ENCODE measurements at places on chromosomes 1 and 21.

DNA sequence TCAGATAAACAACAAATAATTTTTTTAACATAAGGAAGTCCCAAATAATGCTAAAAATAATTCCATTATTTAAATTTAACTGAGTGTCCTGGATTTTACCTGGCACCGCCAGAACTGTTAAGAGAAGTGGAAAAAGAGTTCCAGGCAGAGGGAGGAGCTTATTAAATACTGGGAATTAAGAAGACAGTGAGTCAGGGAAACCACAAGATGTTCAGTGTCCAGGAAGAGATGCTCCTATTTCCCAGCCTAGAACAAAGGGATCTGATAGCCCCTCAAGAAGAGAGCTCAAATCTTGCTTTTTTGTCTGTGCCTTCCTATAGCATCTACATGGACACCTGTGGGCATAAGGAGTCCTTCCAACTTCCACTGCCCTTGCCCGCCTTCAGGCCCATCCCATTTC is 85.9 kb downstream of the PGM1 start:
- H3K36me3 ChIP-seq = no peaks in the 10 kb centered on the region
- no peak for DNase-seq
- no peak overlapping the region for H3K4me3 ChIP-seq

DNA sequence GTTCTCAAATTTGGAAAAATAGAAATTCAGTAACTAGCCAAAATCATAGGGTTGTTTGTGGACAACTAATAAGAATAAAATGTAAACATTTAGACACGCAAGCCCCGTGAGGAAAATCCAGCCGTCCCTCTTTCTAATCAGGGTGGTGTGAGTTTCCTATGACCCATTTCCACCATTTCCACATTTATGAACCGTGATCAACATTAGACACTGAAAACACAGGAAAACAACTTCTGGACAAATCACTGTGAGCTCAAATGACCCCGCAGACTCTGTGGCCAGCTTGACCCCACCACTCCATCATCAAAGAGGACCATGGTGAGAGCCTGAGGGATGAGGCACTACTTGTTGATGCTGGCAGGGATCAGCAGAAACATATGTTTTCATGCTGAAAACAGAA is 101.0 kb downstream of the SIM2 start:
- H3K36me3 ChIP-seq = no peaks in the 10 kb centered on the region
- no peaks in the 10 kb centered on the region for H3K27me3 ChIP-seq
- no peak for DNase-seq
- H3K27ac ChIP-seq = no peak overlapping the region

GRCh38 chr1:183105449-183105848 is 80.6 kb upstream of the LAMC2 start:
- peaks cover 2% of the 10 kb centered on the region for H3K4me1 ChIP-seq
- no peak for DNase-seq
- H3K27me3 ChIP-seq = no peaks in the 10 kb centered on the region
- no peak overlapping the region for H3K4me3 ChIP-seq

- no peak overlapping the region for H3K4me3 ChIP-seq
- no peak overlapping the region for H3K27ac ChIP-seq
- H3K4me1 ChIP-seq = peaks cover 3% of the 10 kb centered on the region
- no peak for DNase-seq
- peaks cover 2% of the 10 kb centered on the region for H3K27me3 ChIP-seq
Measured at GRCh38 chr1:232474826-232475225, 155.1 kb downstream of the SIPA1L2 start.

- H3K4me1 ChIP-seq = peaks cover 9% of the 10 kb centered on the region
- no peak for DNase-seq
- peaks cover 47% of the 10 kb centered on the region for H3K27me3 ChIP-seq
- no peaks in the 10 kb centered on the region for H3K36me3 ChIP-seq
- H3K4me3 ChIP-seq = peak overlapping the region; percentile 9
Measured at GRCh38 chr1:229431284-229432115, 2.4 kb downstream of the ACTA1 start.

DNA sequence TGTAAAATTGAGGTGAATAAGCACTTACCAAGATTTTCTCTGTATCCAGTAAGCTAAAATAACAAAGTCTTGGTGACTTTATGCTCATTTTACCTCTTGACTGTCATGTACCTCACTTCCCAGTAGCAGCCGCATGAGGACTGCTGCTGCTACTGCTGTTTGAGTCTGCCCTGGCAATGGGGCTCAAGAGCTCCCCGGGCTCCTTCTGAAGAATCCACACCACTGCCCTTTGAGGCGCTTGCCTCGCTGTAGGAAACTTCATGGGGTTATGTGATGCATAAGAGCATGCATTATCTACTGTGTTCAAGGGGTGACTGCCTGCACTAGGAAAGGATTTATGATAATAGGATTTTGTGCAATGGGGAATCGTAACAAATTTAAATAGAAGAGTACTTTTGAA is 113.5 kb downstream of the NTNG1 start:
- H3K4me1 ChIP-seq = peaks cover 3% of the 10 kb centered on the region
- no peaks in the 10 kb centered on the region for H3K36me3 ChIP-seq
- H3K27ac ChIP-seq = no peak overlapping the region
- DNase-seq = no peak
- H3K4me3 ChIP-seq = no peak overlapping the region

- H3K36me3 ChIP-seq = no peaks in the 10 kb centered on the region
- H3K4me1 ChIP-seq = peaks cover 7% of the 10 kb centered on the region
- H3K4me3 ChIP-seq = no peak overlapping the region
- no peak for DNase-seq
- H3K27ac ChIP-seq = no peak overlapping the region
Measured at GRCh38 chr1:1914101-1914970, 724 bp upstream of the CALML6 start.

- H3K4me1 ChIP-seq = peaks cover 4% of the 10 kb centered on the region
- no peaks in the 10 kb centered on the region for H3K27me3 ChIP-seq
- DNase-seq = no peak
Measured at GRCh38 chr1:230611878-230612235, 30.4 kb upstream of the COG2 start.

DNA sequence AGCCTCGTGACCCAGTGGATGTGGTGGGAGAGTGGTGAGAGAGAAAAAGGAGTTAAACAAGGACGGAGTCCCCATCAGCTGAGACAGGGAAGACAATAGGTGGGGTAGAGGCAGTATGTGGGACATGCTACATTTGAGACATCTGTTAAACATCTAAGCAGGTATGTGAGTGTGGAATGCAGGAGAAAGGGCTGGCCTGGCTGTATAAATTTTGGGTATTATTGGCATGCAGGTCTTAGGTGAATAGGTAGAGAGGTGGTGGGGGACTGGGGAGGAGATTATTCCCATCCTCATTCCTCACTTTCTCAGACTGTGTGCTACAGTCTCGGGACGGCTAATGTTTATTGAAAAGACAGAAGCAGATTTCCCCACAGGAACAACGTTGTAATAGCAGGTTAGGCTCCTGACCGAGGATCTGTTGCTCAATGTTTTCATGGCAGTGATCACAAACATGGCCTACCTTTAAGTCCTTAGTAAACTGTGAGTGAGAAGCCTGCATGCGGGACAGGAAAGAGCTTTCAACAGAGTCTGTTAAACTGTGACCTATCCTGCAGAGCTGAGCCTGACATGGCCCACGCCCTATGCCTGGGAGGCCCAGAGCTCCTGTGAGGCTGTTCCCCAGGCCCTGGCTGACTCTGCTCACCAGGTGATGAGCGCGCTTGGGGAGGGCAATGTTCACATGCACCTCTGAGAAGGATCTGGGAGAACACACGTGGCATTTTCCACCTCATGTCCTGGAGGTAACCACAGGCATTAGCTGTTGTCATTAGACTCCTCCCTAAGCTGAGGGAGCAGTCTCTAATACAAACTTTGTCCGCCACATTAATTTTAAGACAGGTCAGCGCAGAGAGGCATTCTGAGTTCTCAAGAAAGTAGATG is 16.5 kb downstream of the VSIG8 start:
- no peak for DNase-seq
- no peaks in the 10 kb centered on the region for H3K36me3 ChIP-seq
- no peaks in the 10 kb centered on the region for H3K27me3 ChIP-seq
- no peak overlapping the region for H3K27ac ChIP-seq

DNA sequence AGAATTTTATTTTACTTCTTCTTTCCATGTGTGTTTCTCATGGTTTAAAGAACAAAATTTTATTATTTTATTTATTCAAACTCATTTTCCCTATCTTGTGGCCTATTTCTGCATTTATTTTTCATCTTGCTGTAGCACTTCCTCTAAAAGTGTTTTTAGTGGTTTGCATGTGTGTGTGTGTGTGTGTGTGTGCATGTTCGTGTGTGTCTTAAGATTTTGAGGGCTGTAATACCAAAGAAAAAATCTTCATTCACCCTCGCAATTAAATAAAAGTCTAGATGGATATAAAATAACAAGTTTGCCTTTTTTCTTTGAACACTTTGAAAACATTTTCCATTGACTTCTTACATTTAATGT is 24.6 kb upstream of the FCRL3 start:
- no peaks in the 10 kb centered on the region for H3K36me3 ChIP-seq
- H3K4me3 ChIP-seq = no peak overlapping the region
- no peak for DNase-seq
- no peaks in the 10 kb centered on the region for H3K27me3 ChIP-seq
- no peaks in the 10 kb centered on the region for H3K4me1 ChIP-seq

DNA sequence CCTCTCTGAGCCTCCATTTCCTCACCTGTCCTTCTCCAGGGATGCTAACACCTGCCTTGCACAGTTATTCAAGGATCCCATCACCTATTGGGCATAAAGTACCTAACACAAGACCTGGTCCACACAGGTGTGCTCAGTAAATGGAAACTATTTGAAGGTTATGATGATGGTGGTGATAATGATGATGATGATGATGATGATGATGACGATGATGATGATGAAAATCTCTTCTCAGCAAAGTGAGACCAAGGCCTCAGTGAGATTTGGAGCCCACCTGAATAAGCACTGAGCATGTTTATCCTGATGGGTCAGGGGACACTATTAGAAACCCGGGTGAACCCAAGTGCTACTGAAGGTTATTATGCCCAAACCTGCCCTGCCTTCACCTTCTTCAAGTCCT is 100.7 kb downstream of the DMRTA2 start:
- no peak overlapping the region for H3K4me3 ChIP-seq
- no peaks in the 10 kb centered on the region for H3K36me3 ChIP-seq
- H3K27me3 ChIP-seq = no peaks in the 10 kb centered on the region
- DNase-seq = no peak
- H3K4me1 ChIP-seq = no peaks in the 10 kb centered on the region
- H3K27ac ChIP-seq = no peak overlapping the region

DNA sequence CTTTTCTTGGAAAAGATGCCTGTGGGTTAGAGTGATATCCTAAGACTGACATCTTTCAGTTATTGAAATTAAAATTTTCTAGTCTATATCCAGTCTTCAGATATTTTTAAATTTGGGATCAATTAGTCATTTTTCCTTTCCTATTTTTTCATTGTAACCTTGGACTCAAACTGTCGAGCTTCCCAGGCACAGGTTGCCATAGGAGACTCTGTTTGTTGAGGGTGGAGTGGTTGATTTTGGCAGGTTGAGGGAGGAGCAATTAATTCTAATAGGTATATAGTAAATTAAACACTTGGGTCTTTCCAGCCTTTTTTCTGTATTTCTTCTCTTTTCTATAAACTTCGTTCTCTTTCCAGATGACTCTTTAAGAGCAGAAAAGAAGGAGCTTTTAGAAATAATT is 326.8 kb downstream of the ASTN1 start:
- H3K4me1 ChIP-seq = no peaks in the 10 kb centered on the region
- no peaks in the 10 kb centered on the region for H3K36me3 ChIP-seq
- no peak overlapping the region for H3K27ac ChIP-seq
- no peak for DNase-seq
- H3K4me3 ChIP-seq = no peak overlapping the region
- H3K27me3 ChIP-seq = no peaks in the 10 kb centered on the region

DNA sequence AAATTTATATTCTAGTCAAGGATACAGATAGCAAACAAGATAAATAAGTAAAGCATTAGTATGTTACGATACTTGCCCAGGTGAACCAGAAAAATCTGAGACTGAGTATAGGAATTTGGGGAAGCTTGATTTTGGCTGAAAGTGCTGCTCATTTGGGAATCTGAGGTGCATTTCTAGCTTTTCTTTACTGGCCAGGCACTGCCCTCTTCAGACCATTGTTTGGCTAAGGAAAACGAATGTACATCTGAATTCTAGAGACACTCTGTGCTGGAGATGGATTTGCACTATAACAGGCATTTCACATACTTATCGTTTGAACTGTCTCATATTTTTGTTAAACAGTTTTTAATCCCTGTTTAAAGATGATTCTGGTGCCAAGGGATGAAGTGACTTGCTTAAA is 23.4 kb downstream of the ARID1A start:
- H3K27me3 ChIP-seq = no peaks in the 10 kb centered on the region
- H3K4me1 ChIP-seq = peaks cover 1% of the 10 kb centered on the region
- H3K27ac ChIP-seq = no peak overlapping the region
- DNase-seq = no peak

- H3K27ac ChIP-seq = no peak overlapping the region
- H3K36me3 ChIP-seq = no peaks in the 10 kb centered on the region
- no peaks in the 10 kb centered on the region for H3K27me3 ChIP-seq
- H3K4me3 ChIP-seq = no peak overlapping the region
Measured at GRCh38 chr1:158362482-158362881, 8.8 kb downstream of the CD1E start.

GRCh38 chr1:151565502-151566189 is 25.5 kb downstream of the TUFT1 start:
- H3K4me1 ChIP-seq = no peaks in the 10 kb centered on the region
- peaks cover 3% of the 10 kb centered on the region for H3K36me3 ChIP-seq
- no peak overlapping the region for H3K27ac ChIP-seq
- DNase-seq = no peak
- H3K27me3 ChIP-seq = no peaks in the 10 kb centered on the region

- no peak overlapping the region for H3K27ac ChIP-seq
- no peak for DNase-seq
- H3K27me3 ChIP-seq = no peaks in the 10 kb centered on the region
- H3K4me1 ChIP-seq = no peaks in the 10 kb centered on the region
- H3K4me3 ChIP-seq = no peak overlapping the region
Measured at GRCh38 chr1:192555399-192555798, 20.2 kb upstream of the RGS1 start.

GRCh38 chr1:51621841-51622454 is 5.1 kb downstream of the OSBPL9 start:
- no peaks in the 10 kb centered on the region for H3K36me3 ChIP-seq
- H3K4me3 ChIP-seq = no peak overlapping the region
- no peaks in the 10 kb centered on the region for H3K4me1 ChIP-seq
- H3K27me3 ChIP-seq = no peaks in the 10 kb centered on the region
- no peak for DNase-seq

GRCh38 chr1:197660389-197660788 is 114.9 kb downstream of the DENND1B start:
- no peaks in the 10 kb centered on the region for H3K27me3 ChIP-seq
- H3K27ac ChIP-seq = no peak overlapping the region
- H3K4me1 ChIP-seq = no peaks in the 10 kb centered on the region
- no peak overlapping the region for H3K4me3 ChIP-seq

GRCh38 chr1:77016386-77016985 is 149.2 kb downstream of the ST6GALNAC5 start:
- H3K27me3 ChIP-seq = no peaks in the 10 kb centered on the region
- H3K4me3 ChIP-seq = no peak overlapping the region
- H3K4me1 ChIP-seq = no peaks in the 10 kb centered on the region
- no peaks in the 10 kb centered on the region for H3K36me3 ChIP-seq
